ENCODE measurements at places on chromosomes 16 and 17.

GRCh38 chr17:82205720-82206508, 6.7 kb downstream of the CCDC57 start:
- H3K36me3 ChIP-seq: peaks cover 5% of the 10 kb centered on the region
- peaks cover 42% of the 10 kb centered on the region for H3K4me1 ChIP-seq
- H3K27me3 ChIP-seq: no peaks in the 10 kb centered on the region

DNA sequence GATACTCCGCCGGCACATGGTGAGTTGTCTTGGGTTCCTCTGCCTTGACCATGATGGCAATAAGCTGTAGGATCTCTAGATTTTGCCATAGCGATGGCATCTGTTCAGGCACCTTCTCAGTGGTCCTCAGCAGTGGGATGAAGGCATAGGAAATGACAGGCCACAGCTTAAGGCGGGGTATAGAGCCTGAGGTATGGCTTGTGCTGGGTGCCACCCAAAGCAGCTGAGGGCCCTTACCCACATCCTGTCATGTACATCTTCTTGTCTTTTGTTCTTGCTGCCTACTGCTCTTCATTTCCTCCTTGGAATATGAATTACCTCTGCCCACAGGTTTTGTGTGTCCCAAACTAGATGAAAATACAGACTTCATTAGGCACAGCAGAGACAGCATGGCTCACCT, 29.5 kb downstream of the KAT7 start:
- H3K4me1 ChIP-seq: peaks cover 46% of the 10 kb centered on the region
- H3K27me3 ChIP-seq: no peaks in the 10 kb centered on the region
- H3K27ac ChIP-seq: peak overlapping the region; percentile 92
- peak overlapping the region; percentile 70 for H3K4me3 ChIP-seq
- peak; percentile 15 for DNase-seq
- peaks cover 69% of the 10 kb centered on the region for H3K36me3 ChIP-seq

DNA sequence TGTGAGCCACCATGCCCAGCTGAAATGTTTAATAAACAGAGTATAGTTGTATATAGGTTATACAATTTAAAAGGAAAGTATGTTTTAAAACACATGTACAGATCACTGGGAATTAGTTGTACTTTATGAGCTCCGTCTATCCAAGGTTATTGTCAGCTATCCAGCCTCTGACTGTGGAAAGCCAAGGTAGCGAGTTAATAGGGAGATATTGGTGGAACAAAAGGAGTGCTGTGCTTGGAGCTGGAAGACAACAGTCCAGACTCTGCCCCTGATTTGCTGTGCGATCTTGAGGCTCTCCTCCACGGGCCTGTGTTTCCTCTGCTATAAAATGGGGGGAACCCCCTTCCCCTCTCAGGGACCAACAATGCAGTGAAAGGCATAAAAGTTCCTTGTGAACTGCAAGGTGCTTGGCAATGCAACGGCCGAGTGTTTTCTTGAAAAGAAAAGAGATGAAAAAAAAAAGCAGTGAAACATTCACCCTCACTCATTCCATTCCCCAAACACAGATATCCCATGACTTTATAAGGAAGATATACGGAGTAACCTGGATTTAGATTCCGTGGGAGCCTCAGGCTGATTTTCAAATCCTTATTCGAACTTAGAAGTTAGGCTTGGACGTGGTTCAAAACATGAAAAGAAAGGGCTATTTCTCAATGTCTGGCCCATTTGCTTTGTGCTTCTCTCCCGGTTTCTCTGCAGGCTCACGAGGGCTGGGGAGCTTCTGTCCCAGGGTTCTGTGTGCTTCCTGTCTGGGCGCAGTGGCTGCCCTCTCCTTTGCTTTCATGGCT, 34.1 kb downstream of the CUEDC1 start:
- H3K4me1 ChIP-seq: no peaks in the 10 kb centered on the region
- no peak overlapping the region for H3K4me3 ChIP-seq
- H3K27ac ChIP-seq: no peak overlapping the region
- H3K36me3 ChIP-seq: no peaks in the 10 kb centered on the region
- peaks cover 20% of the 10 kb centered on the region for H3K27me3 ChIP-seq

GRCh38 chr16:85926370-85926769, 27.4 kb downstream of the IRF8 start:
- no peak overlapping the region for H3K4me3 ChIP-seq
- peaks cover 6% of the 10 kb centered on the region for H3K27me3 ChIP-seq
- H3K4me1 ChIP-seq: no peaks in the 10 kb centered on the region
- no peak overlapping the region for H3K27ac ChIP-seq
- H3K36me3 ChIP-seq: no peaks in the 10 kb centered on the region

GRCh38 chr16:88477631-88478519, 24.8 kb downstream of the ZFPM1 start:
- peaks cover 13% of the 10 kb centered on the region for H3K4me1 ChIP-seq
- peak overlapping the region; percentile 43 for H3K4me3 ChIP-seq
- no peak overlapping the region for H3K27ac ChIP-seq
- DNase-seq: no peak
- no peaks in the 10 kb centered on the region for H3K27me3 ChIP-seq
- H3K36me3 ChIP-seq: no peaks in the 10 kb centered on the region

DNA sequence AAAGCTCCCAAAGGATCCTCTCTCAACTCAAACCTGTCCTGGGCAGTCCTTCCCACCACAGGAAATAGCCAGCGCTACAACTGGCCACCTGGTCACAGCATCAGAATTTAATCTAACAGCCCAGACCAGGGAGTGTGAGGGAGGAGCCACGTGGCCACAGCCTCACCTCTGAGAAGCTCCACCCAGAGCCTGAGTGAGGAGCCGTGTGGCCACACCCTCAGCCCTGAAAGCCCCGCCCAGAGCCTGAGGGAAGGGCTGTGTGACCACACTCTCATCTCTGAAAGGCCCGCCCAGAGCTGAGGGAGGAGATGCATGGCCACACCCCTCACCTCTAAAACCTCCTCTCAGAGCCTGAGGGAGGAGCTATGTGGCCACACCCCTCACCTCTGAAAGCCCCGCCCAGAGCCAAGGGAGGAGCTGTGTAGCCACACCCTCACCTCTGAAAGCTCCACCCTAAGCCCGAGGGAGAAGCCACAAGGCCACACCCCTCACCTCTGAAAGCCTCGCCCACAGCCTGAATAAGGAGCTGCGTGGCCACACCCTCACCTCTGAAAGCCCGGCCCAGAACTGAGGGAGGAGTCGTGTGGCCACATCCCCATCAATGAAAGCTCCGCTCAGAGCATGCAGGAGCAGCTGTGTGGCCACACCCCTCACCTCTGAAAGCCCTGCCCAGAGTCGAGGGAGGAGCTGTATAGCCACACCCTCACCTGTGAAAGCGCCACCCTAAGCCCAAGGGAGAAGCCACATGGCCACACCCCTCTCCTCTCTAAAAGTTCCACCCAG, 28.6 kb downstream of the SLC38A8 start:
- no peak overlapping the region for H3K27ac ChIP-seq
- no peaks in the 10 kb centered on the region for H3K27me3 ChIP-seq

DNA sequence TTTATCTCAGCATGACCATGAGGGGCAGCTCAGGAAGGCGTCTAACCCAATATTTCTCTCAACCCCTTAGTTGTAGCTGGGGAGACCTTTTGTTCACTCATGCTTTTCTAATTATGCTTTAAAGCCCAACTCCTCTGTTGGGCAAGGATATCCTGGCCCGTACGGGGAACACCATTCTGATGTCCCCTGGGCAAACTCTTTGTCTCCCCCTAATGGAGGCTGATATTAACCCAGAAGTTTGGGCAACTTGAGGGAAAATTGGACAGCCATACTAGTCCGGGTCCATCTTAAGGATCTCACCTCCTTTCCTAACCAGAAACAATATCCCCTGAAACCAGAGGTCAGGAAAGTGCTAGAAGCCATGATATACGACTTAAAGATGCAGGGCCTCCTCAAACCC, 143.7 kb upstream of the COX10 start:
- H3K4me3 ChIP-seq: no peak overlapping the region
- peaks cover 1% of the 10 kb centered on the region for H3K36me3 ChIP-seq
- DNase-seq: no peak
- no peaks in the 10 kb centered on the region for H3K4me1 ChIP-seq
- no peaks in the 10 kb centered on the region for H3K27me3 ChIP-seq
- H3K27ac ChIP-seq: no peak overlapping the region

GRCh38 chr16:79601092-79601930, 774 bp upstream of the MAF start:
- peaks cover 41% of the 10 kb centered on the region for H3K4me1 ChIP-seq
- peaks cover 26% of the 10 kb centered on the region for H3K36me3 ChIP-seq
- DNase-seq: peak; percentile 30
- H3K27me3 ChIP-seq: peaks cover 5% of the 10 kb centered on the region
- H3K4me3 ChIP-seq: peak overlapping the region; percentile 87
- H3K27ac ChIP-seq: peak overlapping the region; percentile 68

DNA sequence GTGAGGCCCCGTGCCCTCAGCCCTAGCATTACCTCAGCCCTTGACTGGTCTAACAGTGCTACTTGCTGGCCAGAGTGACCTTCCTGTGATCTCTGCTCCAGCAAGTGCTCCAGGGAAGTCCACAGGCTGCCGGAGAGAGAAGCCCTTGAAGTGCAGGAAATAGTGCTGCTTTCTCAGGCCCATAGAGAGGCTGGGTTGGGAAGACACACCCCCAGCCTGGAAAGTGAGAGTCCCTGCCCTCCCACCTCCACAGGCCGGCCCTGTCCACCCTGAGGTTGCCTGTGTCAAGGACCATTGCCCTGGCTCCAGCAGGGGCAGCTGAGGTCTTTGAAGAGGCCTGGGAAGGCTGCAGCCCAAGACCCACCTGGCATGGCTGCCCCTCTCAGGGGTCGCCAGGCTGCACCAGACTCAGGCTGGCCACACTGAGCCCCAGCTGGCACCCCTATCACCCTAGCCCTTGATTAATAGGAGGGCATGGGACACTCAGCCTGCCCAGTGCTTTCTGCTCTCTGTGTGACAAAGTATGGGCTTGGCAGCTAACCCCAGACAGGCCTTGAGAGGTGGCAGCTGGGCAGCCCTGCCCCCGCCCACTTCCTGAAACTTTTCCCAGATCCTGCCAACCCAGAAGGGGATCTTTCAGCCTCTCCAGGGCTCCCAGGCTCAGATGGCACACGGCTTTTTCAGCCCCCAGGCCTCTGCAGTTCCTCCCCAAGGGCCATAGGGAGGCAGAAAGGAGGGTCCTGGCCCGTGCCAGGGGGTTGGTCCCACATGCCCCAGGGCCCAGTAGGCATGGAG, 21.7 kb downstream of the ATP6V0D1 start:
- DNase-seq: no peak
- H3K27ac ChIP-seq: no peak overlapping the region
- no peaks in the 10 kb centered on the region for H3K36me3 ChIP-seq
- peaks cover 3% of the 10 kb centered on the region for H3K4me1 ChIP-seq

- H3K36me3 ChIP-seq: peaks cover 61% of the 10 kb centered on the region
- H3K4me1 ChIP-seq: peaks cover 55% of the 10 kb centered on the region
- DNase-seq: no peak
- peak overlapping the region; percentile 81 for H3K27ac ChIP-seq
- H3K27me3 ChIP-seq: no peaks in the 10 kb centered on the region
- peak overlapping the region; percentile 91 for H3K4me3 ChIP-seq
Measured at GRCh38 chr16:3058139-3059030, 7.1 kb upstream of the IL32 start.

- DNase-seq: no peak
- H3K36me3 ChIP-seq: no peaks in the 10 kb centered on the region
- no peaks in the 10 kb centered on the region for H3K4me1 ChIP-seq
- no peak overlapping the region for H3K27ac ChIP-seq
Measured at GRCh38 chr16:85712801-85713200, 24.0 kb upstream of the GINS2 start.

- peaks cover 14% of the 10 kb centered on the region for H3K36me3 ChIP-seq
- DNase-seq: no peak
- H3K4me1 ChIP-seq: peaks cover 11% of the 10 kb centered on the region
- H3K27ac ChIP-seq: no peak overlapping the region
- no peaks in the 10 kb centered on the region for H3K27me3 ChIP-seq
- no peak overlapping the region for H3K4me3 ChIP-seq
Measured at GRCh38 chr17:31900877-31901276, 631 bp downstream of the UTP6 start.

DNA sequence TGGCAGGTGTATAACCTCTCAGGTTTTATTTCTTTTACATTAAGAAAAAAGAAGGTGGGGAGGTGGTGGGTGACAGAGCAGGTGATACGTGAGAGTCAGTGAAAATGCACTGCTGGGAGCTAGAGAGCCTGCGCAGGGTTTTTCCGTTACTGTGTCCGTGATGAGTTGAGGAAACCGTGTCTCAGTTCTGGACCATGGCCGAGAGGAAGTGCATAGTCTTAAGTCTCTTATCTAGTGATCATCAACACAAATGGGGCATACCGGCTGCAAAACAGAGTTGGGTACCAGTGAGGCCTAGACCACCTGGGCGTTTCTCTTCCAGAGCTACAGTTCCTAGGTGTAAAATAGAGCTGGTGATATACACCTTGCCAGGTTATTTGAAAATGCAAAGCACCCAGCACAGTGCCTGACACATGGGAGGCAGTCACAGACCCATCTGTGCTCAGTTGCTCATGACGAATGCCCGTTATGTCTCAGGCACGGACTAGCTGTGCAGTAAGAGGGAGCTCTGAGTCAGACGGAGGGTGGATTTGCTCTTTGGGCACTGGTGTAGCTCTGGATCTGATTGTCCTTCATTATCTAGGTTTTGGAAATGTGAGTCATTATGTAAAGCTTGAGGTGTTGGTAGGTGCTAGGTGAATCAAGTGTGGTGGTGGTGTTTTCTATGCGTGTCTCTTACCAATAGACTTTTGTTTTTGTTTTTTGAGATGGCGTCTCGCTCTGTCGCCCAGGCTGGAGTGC, 60.9 kb downstream of the RPTOR start:
- peak; percentile 86 for DNase-seq
- no peaks in the 10 kb centered on the region for H3K27me3 ChIP-seq
- peak overlapping the region; percentile 37 for H3K4me3 ChIP-seq
- peak overlapping the region; percentile 73 for H3K27ac ChIP-seq
- H3K36me3 ChIP-seq: peaks cover 18% of the 10 kb centered on the region

DNA sequence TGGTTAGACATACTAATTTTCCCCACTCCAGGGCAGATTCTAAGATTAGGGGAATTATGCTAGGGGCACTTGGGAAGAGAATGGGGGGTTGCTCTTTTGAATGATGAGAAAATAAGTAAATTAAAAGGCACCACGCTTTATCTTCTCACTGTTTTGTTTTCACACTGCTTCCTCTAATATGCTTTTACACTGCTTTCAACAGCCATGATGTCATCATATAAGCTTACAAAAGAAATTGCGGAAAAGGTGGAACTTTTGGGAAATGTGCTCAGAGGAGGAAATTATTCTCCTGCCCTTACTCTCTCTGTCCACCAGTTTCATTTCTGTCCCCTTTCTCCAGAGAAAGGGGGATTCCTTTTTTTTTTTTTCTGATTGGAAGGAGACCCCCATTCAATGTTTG, 308.2 kb downstream of the TOX3 start:
- no peaks in the 10 kb centered on the region for H3K27me3 ChIP-seq
- no peaks in the 10 kb centered on the region for H3K36me3 ChIP-seq
- no peak overlapping the region for H3K4me3 ChIP-seq
- DNase-seq: no peak
- no peak overlapping the region for H3K27ac ChIP-seq

DNA sequence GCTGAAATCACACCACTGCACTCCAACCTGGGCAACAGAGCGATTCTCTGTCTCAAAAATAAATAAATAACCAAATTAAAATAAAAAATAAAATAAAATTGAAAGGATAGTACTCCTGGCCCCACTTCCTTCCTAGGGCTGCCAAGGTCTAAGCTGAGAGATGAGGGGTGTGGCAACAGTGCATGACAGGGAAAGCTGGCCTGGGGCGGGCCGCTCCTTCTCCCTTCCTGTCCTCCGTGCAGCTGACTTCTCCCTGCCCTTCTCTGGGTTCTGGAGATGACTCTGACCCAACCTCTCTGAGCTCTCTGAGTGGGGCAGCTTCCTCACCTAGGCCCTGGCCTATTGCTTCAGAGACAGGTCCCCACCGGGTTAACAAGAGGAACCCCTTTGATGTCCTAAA, 8.7 kb upstream of the SLC25A39 start:
- DNase-seq: no peak
- peaks cover 6% of the 10 kb centered on the region for H3K4me1 ChIP-seq
- H3K27ac ChIP-seq: no peak overlapping the region
- H3K4me3 ChIP-seq: no peak overlapping the region
